Gastroesophageal sphincter (tissue), 4 donors: ENCODE measurements at places on chromosomes 3 and 15.

GRCh38 chr3:112114576-112115160 lies 18.4 kb downstream of the GCSAM start:
- ATAC-seq, result no peak

DNA sequence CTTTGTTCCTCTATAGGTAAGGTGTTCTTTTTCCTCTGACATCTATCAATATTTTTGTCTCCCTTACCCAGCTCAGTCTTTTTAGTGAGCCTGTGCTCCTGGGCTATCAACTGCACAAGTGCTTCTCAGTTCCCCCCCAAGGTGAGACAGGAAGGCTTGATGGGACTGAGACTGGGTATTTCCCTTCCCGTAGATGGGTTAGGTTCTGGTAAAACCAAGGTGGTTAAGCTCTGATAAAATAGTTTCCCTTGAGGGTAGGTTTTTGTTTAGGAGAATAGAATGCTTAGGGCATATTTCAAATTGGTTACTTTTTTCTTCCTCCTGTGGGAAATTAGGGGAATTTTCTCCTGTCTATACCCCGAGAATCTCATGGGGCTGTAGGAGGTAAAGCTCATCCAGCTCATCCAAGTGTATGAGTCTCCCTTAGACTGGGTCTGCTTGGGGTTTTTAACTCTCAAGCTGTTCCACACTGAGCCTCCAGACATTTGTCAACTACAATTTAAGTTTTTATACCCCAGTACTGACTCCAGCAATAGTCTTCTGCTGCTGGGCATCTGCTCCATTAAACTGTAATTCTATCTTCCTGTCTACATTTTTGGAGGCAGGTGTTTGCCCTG lies 44.9 kb downstream of the OXSR1 start:
- no peak for ATAC-seq

GRCh38 chr3:48428572-48429316 lies 1.1 kb downstream of the PLXNB1 start:
- ATAC-seq, result peak; percentile 29

DNA sequence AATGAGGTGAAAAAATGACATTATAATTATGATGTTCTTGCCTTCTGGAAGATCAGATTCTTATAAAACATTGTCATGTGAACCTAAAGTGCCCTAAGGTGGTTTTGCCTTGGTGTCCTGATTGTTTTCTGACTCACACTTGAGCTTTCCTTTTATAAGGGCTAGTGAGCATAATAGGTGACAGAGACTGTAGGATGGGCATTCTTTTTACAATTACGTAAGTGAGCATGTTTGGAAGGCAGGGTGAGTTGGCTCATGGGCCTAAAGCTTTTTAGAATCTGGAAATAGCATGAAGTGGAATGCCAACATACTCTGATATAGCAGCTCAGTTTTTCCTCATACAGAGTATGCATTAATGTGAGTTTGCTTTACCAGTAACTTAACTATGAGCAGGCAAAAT lies 41.2 kb downstream of the CRYBG3 start:
- ATAC-seq, result no peak

GRCh38 chr3:11539218-11539617 lies 104.5 kb downstream of the VGLL4 start:
- no peak for ATAC-seq

DNA sequence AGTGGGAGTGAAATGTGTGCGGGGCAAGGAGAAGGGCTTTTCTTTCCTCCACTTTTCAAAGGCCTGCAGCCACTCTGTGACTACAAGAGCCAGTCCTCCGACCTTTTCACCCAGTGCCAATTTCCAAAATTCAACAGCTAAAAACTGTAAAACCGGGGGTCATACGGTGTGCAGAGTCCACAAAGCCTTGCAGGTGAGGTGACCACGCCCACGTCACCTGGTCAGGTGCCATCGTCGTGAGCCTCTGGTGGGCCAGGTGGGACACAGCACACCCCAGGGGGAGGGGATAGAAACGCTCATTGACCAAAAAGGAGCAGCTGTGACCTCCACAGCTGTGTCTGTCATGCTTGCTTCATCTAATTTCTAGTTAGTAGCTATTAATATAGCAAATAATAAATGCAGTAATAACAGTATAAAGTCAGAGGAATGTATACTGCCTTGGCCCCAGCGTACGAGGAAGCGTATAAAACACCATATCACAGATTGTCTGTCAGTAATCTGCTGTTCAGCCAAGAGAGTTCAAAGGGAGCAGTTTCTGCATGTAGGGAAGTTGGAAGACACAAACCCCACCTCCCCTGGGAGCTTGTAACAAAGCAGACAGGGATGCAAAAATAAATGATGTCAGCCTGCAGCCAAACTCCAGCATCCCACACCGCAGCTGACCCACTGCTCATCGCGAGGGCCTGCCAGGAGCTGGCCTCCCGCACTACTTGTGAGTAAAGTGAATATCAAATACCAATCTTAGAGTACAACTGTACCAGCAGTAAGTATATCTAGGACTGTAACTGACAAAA lies 86.7 kb downstream of the VGLL4 start:
- peak; percentile 16 for ATAC-seq

- ATAC-seq, result no peak
Measured at GRCh38 chr15:101250341-101250831, 1.5 kb downstream of the CHSY1 start.

DNA sequence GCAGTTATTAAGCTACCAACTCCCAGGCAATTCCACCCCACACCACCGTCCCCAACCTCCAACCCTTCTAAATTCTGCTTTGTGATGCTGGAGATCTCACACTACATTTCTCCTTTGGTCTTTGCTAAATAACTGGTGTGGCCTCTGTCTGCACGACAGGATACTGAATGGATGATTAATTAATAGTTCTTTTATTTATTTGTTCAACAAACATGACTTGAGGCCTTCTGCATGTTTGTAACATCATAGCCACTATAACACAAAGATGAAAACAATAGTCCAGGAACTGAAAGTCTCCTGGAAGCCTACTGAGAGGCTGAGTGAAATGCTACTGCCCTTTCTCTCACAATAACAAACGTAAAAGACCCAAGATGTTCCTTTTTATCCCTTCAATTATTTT lies 609.5 kb upstream of the UBE2E2 start:
- no peak for ATAC-seq

DNA sequence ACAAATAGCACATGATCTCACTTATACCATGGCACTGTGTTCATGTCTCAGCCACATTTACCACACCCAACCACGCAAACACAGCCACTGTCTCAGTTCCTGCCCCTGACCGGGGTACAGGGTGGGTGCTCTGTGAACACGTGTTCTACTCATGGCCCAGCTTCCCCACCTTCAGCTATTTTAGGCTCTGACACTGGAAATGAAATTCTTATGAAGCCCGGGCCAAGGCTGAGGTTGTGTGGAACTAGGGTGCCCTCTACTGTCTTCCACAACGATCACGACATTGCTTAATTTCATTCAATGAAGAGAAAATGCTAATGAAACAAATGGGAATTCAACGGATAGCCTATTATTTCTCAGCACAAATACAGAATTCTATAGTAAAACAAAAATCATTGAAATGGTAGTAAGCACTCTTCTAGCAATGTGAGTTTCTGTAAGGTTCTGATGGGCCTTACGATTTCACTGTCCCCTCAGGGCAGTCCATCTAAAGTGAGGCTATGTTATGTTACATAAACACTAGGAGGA lies 2.1 kb upstream of the GABRA5 start:
- peak; percentile 40 for ATAC-seq

DNA sequence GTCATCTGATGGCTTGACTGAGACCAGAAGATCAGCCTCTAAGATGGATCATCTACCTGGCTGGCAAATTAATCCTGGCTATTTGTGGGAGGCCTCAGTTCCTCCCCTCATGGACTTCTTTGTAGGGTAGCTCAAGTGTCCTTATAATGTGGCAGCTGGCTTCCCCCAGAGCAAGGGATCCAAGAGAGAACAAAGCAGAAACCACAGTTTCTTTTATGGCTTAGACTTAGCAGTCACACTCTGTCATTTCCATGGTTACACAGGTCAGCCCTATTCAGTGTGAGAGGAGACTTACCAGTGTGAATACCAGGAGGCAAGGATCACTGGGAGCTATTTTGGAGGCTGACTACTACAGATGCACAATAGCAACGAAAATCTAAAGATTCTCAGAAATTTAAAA lies 15.3 kb upstream of the ARL14 start:
- no peak for ATAC-seq

GRCh38 chr15:64739577-64740143 lies 35.7 kb downstream of the RBPMS2 start:
- ATAC-seq, result no peak

DNA sequence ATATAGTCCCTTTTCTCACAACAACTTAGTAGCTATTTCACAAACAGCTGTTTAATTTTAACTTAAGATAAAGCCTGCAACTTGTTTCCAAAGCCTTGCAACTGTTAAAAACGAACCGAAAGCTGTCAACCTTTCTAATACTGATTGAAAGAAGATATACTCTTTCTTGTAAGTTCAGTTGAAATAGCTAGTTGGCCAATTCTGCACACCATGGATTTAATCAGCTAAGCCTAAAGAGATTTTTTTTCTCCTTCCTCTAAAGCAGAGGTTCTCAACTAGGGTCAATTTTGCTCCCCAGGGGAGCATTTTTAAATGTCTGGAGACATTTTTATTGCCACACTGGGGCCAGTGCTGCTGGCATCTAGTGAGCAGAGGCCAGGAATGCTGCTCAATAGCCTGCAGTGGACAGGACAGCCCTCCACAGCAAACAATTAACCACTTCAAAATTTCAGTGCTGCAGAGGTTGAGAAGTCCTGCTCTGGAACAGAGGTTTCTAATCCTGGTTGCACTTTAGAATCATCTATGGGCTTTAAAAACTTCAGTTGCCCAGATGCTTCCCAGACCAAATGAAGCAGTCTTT lies 26.2 kb downstream of the MINDY4B start:
- ATAC-seq, result no peak

DNA sequence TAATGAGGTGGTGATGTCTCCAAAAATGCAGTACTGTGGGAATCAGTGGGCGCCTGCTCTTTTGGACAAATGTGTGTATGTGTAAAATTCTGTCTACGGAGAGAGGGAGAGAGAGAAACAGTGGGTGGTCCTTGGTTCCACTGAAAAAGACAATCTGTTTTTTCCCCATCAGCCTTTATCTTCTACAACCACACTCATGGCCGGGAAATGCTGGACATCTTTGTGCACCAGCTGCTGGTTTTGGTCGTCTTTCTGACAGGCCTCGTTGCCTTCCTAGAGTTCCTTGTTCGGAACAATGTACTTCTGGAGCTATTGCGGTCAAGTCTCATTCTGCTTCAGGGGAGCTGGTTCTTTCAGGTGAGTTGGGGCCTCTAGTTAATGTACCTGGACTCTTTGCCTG lies 51.2 kb upstream of the ADGRG7 start:
- ATAC-seq, result no peak

- no peak for ATAC-seq
Measured at GRCh38 chr3:99413504-99413903, 224.9 kb upstream of the COL8A1 start.

- peak; percentile 55 for ATAC-seq
Measured at GRCh38 chr15:66253418-66254088, at the start of gene MEGF11. TSS of gene MEGF11 (minus strand) at chr15:66253750. CDS start at chr15:66128403, 125,347 bp downstream.

- ATAC-seq, result no peak
Measured at GRCh38 chr3:114496466-114496865, 202.6 kb downstream of the TIGIT start.

DNA sequence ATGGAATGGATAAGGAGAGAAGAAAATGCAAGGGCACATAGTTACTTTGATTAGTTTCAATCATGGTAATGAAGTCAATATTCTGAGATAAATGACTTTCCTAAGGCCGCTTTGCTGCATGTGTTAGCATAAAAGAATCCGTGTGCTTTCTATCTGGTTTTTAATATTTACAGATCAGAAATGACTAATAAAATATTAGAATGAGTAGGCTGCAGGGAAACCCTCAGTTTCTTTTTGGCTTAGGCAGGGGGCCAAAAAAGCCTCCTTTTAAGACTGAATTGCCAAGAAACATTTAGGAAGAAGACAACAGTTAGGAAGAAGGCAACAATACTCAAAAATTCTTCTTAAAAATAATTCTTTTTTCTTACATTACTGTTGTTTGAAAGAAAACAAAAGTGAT lies 11.6 kb downstream of the NEK11 start:
- no peak for ATAC-seq

GRCh38 chr3:133928903-133929607 lies 33.4 kb upstream of the RAB6B start:
- ATAC-seq, result no peak

GRCh38 chr3:157868196-157868595 lies 238.0 kb downstream of the SHOX2 start:
- ATAC-seq, result peak; percentile 81

DNA sequence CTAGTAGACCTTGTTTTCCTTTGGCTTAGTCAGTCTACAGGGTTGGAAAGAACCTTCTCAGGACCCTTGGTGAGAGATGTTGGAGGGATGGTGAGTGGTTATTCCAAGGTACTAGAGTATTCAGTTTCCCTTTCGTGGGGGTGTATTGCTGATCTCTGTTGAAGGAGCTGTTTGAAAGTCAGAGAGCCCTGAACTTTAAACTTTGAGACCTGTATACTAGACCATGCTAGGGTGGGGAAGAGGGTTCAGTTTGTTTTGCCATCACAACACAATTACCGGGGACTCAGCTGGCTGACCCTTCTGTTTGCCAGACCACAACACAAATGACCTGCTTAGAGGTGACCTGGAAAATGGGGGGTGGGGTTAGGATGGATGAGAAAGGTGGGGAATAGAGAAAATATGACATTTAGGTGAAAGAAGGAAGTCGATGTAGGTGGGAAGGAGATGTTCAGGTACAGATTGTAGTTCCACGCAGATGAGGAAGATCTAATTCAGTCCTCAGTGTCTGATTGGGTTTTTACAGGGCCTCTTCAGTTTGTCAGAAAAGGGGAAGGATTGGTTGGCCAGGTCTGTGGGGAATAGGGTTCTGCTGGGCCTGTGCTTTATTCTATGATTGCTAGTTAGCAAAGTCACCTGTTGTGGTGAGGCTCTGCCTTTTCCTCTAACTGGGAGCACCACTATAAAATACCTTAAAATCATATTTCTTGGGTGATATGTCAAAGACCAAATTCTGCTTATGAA lies 6.8 kb downstream of the UBE2E2 start:
- no peak for ATAC-seq
